ENCODE measurements at places on chromosomes 2 and 18.

DNA sequence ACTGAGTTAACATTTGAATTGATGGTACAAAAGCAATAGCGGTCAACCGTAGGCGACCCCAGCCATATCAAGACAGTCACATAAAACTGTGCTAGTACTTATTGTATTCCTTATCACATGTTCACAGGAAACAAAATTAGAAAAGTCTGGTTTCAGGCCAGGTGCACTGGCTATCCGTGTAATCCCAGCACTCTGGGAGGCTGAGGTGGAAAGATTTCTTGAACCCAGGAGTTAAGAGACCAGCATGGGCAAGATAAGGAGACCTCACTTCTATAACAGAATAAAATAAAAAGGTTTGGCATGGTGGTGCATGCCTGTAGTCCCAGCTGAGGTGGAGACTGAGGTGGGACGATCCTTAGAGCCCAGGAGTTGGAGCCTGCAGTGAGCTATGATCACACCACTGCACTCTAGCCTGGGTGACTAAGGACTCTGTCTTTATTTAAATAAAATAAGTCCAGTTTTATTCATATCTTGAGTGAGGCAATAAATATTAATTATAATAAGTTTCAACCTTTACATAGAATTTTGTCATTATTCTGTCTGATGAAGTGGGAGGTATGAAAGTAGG lies 84.1 kb upstream of the RGPD4 start:
- DNase-seq = no peak

- DNase-seq = no peak
Observed at GRCh38 chr2:16202266-16203020, 262.1 kb downstream of the MYCN start.

- no peak for DNase-seq
Observed at GRCh38 chr2:174122185-174122584, 126.1 kb downstream of the OLA1 start.

GRCh38 chr2:102892698-102893310 lies 131.0 kb downstream of the TMEM182 start:
- no peak for DNase-seq

DNA sequence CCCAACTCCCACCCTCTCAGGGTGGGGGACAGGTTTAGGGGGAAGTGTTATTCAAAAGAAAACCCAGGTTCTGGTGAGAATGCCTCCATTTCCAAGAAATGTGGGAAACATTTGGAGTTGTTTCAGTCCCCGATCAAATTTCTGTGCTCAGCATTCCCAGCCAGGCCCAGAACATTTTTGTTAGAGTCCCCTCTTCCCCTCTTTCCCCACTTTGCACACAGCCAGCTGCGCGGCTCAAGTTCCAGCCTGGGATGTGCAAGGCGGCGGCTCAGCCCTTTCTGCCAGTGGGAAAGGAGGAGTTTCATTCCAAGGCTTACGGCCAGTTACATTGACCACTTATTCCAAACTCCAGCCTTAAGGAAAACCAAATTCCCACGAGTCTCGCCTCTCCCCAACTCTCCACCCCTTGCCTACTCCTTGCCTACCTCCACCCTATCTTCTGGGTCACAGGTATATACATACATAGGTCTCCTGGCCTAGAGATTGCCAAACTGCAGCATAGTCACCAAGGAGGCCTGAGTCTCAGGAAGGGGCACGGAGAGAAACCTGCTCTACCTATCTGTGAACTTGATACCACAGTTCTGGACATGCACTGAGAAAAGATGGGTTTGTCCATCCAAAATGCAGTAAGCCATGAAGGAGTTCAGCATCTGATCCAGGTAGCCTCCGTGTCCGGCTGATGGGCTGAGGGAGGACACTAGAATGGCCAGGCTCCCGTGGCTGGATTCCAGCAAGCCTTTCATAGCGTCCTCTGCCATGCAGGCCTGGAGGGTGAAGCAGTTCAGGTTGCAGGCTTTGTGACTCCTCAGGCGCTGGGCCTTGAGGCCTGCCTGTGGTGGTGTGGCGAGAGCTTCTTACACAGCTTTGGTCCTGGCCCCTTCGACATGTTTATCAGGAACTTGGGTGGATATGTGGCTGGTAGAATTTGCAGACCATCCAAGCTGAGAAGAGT lies 154.5 kb downstream of the ZFP36L2 start:
- peak; percentile 59 for DNase-seq

DNA sequence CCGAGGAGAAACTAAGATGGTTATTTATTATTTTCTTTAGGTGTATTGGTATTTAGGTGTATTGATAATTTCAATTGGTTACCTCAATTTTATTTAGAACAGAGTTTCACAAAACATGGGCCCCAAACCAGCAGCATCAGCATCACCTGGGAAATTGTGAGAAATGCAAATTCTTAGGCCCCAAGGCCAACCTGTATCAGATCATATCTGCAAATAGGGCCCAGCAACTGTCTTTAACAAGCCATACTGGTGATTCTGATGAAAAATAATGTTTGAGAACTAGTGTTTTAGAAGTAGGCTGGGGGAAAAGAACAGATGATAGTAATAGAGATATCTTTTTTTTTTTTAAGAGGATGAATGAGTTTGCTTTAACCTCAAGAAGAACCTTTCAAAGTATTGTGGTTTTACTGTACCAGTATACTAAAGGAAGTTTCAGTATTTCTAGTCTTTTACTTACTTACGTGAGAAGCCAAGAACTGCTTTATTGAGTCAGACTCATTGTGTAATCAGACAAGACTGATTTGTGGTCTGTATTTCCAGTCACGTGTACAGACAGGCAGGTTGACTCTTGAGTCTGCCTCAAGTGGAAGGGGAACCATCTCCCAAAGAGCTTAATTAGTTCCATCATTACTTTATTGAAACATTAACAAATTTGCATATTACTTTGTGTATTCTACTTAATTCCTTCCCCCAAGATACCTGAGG lies 60.4 kb upstream of the GAREM1 start:
- no peak for DNase-seq

- no peak for DNase-seq
Observed at GRCh38 chr18:62287781-62288664, 37.1 kb upstream of the TNFRSF11A start.

- DNase-seq = no peak
Observed at GRCh38 chr2:37389395-37389794, 45.0 kb downstream of the QPCT start.

GRCh38 chr2:179995741-179996515 lies 11.2 kb downstream of the CWC22 start:
- DNase-seq = no peak

DNA sequence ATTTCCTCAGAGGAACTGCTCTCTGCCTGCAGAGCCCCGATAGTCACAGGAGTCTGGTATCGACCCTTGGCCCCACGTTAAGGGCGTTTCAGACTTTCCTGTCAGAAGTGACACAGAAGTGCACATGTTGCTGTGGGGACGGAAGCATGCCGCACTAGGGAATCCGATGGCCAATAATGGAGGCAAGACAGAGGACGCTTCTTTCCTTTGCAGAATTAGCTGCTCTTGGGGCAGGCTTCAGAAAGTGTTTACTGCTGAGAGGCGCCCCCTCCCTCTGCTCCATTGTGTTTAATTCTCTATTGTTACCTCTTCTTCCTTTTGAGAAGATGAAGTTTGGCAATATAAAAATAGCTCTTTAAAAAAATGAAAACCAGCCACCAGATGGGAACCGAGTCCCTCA lies 118.6 kb upstream of the EML6 start:
- DNase-seq = no peak

- DNase-seq = no peak
Observed at GRCh38 chr2:47060652-47061170, 94.4 kb downstream of the STPG4 start.

DNA sequence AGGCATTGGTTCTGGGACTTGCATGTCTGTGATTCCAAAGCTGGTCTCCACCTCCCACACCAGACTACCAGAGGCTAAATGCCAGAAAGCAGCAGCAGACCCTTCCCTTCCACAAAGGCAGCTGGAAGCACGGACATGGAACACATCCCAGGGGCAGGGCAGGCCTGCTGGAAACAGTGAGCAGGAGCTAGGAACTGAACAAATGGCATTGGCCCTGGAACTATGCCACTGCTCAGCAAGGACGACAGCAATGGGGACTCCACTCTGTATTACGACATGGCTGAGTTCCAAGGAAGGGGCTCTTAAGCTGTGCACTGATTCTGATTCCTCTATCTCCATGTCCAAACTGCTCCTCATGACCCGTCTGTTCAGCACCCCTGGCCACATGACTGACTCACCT lies 77.8 kb upstream of the TFCP2L1 start:
- DNase-seq = no peak

DNA sequence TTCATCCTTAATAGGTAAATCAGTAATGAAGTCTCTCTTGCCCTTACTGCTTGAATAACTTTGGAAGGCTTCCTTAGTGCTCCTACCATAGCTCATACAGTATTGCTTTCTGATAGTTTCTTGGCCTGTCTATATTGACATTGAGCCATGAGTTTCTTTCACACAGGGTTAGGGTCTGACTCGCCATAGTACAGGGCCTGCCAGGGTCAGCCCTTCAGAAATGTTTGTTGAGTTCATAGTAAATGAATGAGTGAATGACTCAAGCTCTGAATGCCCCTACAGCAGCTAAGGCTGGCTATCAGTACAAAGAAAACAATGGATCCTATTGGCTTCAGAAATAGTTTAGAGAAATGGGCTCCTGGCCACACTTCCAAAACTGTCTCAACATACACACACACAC lies 65.0 kb upstream of the LRATD1 start:
- DNase-seq = no peak

GRCh38 chr2:176283291-176284068 lies 14.2 kb downstream of the MTX2 start:
- no peak for DNase-seq

GRCh38 chr2:235747786-235748091 lies 253.9 kb downstream of the AGAP1 start:
- DNase-seq = peak; percentile 25

DNA sequence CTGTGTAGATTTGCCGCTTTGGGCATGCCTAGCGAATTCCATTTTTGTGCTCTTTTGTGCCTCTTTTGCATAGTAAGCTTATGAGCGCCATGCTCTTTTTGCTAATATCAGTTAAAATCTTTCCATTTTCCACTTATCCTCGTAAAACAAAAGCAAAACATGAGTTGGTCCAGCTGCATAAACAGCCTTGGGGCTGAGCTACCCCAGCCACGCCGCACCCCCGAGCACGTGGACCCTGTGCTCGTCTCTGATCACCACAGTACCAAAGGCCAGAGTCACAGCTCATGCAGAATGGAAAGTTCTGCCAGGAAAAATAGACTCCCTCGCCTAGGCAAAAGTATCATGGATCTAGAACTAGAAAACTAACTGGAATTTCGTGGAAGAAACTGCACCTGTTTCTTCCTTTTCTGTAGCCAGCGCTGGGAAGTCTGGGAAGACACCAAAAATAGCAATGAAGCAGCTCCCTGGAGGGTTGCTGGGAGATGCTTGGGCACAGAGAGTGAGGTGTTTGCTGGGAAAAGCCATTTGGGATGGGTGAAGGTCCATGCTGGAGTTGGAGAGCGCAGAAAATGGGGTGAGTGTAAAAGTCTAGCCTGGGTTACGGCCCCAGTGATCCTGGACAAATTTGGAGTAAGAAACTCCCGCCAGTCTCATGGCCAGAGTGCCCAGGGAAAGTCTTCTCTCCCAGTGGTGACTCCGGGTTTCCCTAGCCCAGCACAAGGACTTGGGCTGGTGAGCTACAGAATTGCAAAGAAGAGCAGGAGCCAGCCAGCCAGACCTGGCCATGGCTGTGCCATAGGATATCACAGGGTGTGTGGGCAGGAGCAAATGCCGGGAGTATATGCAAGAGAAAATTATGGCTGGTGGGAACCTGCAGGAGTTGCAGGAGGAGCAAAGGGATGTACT lies 218.4 kb downstream of the GBX2 start:
- no peak for DNase-seq

DNA sequence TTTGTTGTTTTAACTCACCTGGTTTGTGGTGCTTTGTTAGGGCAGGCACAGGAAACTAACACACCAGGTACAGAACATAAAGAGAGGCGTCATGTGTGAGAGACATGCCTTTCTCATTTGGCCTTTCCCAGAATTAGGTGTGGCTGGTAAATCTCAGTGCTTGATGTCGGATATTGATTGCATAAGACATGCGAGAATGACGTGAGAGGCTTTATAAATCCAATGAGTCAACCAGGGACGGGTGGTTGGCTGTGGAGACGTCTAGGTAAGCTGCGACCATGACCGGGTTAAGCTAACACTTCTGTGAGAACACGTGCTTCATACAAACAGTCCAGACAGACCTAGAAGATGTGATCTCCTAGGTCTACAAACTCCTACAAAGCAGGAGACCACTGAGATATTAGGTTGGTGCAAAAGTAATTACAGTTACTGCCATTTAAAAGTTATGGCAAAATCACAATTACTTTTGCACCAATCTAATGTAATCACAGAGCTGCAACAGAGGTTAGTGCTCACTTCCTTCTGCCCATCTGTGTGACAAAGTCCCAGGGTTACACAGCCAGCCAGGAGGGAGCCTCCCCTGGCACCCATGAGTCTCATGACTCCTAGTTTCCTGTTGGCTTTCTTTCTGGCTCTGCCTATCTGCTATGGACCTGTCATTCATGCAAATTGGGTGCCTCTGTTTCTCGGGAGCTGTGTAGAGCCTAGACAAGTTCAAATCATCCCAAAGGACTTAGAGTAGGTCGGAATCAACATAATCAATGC lies 98.9 kb upstream of the ATP8B1 start:
- DNase-seq = no peak

DNA sequence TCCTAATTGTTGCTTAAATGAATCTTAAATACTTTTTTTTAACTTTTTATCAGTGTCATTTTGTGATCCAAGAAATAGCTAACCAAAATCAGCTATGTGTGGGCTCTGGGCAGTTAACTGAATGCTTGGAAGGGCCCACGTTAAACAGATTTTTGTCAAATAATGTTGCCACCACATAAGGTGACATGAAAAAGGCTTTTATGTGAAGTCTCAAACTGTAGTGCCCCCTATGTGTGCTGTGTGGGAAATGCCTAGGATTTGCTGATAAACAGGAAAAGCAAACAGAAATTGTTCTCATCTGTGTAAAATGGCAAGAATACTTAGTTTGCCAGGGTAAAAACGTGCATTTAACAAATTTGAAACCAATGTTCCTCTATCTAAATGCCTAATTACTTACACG lies 242.2 kb downstream of the ZNF516 start:
- no peak for DNase-seq

GRCh38 chr2:183477296-183477695 lies 353.1 kb downstream of the NUP35 start:
- no peak for DNase-seq

GRCh38 chr18:9066817-9067306 lies 35.6 kb upstream of the NDUFV2 start:
- DNase-seq = no peak

- DNase-seq = peak; percentile 45
Observed at GRCh38 chr18:5890331-5891183, 4.8 kb downstream of the TMEM200C start.
